NB4 (cell line): ENCODE measurements at places on chromosomes 3 and 15.

GRCh38 chr15:71301958-71302621 is 186.8 kb downstream of the THSD4 start:
- no peak for DNase-seq

- DNase-seq = no peak
These were observed 66.1 kb downstream of the DNASE1L3 start for GRCh38 chr3:58144478-58145325.

- no peak for DNase-seq
These were observed 370.1 kb downstream of the LPP start for GRCh38 chr3:188524052-188524451.

DNA sequence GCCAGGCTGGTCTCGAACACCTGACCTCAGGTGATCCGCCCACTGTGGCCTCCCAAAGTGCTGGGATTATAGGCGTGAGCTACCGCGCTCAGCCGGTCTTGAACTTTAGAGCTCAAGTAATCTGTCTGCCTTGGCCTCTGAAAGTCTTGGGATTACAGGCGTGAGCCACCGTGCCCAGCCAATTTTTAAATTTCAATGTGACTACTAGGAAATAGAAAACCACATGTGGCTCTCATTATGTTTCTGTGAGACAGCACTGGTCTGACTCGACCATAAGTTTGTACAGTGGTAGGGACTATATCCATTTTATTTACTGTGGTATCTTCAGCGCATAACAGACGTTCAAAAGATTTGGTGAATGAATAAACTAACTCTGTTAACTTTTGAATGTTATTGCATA is 9.1 kb downstream of the ZFAND6 start:
- DNase-seq = no peak

DNA sequence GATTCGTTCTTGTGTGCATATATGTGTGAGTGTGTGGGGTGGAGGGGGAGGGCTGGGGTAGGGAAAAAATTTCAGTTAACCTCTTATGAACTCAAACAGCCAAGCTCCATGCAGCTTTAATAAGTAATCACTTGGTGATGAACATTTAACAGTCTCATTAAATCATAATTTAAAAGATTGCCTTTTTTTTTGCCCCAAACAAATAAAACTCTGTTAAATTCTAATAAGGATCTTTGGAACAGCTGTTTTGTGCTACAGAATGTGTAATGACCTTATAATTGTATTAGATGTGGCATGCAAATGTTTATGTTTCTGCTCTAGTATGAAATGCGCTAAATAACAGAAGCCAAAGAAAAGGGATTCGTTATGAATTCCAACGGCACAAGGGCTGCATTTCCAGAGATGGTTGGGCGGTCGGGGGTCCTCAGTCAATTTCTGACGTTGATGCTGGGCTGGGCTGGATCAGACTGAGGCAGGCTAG is 80.0 kb upstream of the RORA start:
- no peak for DNase-seq

DNA sequence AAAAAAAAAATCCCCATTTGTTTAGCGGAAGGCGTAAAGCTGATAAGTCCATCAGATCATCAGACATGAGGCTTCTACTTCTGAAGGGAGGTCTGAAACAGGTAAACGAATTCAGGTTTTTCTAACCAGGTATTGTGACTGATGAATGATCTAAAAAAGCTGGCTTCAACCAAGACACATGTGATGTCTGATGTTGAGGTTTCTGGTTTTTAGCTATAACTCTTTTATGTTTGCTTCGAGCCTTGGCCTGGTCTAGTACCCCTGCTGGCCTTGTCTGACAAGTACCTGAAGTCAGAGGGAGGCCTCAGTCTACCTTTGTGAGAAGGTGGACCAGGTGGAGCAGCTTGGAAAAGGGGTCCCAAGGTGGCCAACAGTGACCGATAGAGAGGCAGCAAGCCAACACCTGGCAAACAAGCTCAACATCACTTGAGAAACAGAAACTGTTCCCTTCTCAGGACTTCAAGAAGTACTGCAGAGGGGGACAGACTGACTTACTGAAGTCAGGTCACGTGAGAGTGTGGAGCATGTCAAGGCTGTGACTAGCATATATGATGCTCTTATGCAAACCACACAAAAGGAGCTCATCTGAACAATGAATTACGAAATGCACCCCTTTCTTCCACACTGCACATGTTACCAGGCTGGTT is 33.0 kb upstream of the CA12 start:
- DNase-seq = peak; percentile 17

GRCh38 chr3:100993309-100993708 is at the start of gene ABI3BP:
Gene ABI3BP (minus strand): TSS chr3:100993421. CDS start chr3:100993384, 37 bp downstream.
- peak; percentile 5 for DNase-seq

GRCh38 chr15:75895731-75896130 is 7.9 kb upstream of the FBXO22 start:
- DNase-seq = no peak

GRCh38 chr15:48966595-48967301 is 3.0 kb upstream of the SHC4 start:
- peak; percentile 86 for DNase-seq

DNA sequence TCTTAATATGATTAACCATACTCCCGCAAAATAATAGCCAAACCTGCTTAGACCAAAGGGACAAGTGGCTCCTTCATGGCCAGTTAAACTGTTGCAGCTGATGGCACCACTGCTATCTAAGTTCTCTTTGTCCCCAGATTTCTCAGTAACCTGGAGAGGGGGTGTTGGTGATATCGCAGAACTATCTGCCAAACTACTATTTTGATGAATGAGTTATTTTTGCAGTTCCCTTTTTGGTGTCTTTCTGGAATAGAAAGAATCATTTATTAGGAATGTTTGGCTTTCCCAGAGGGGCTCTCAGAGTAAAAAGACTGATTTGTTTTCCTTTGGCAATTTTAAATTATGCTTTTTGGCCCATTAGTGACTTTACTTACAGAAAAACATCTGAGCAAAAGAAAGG is 33.0 kb downstream of the CLEC3B start:
- DNase-seq = no peak
